ENCODE measurements at places on chromosomes 3 and 15.
A peak's percentile ranks its signal among the peaks of the same experiment; 100 is the strongest.

DNA sequence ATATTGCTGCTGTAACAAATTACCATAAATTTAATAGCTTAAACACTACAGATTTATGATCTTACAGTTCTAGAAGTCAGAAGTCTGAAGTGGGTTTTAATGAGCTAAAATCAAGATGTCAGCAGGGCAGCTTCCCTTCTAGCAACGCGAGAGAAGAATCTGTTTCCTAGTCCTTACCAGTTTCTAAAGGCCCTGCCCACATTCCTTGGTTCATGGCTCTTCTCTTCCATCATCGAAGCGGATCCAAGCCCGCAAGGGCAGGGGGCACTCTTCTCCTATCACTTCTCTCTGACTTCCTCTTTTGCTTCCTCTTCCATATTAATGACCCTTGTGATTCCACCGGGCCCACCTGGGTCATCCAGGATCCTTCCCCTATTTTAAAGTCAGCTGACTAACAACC, 16.1 kb downstream of the MINDY4B start:
- no peak for DNase-seq

- DNase-seq, result peak; percentile 40
Observed at GRCh38 chr3:155805204-155805801, 775 bp downstream of the C3orf33 start.

DNA sequence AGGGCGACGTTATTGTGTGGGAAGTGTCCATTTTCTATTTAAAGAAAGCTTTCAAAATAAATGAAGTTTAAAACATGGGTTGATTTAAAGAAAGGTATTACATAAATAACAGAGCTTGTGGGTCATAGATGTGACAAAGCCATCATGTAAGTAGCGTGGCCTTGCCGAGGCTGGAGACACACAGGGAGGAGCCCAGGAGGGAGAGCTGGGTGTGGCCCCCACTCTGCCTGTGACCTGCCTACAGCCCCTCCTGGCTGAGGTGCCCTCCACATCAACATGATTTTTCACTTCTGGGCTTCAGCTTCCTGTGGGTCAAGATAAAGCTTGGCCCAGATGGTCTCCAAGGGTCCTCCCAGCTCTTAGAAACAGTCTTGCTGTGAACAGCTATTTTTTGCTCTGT, 12.5 kb upstream of the MGLL start:
- DNase-seq, result no peak

DNA sequence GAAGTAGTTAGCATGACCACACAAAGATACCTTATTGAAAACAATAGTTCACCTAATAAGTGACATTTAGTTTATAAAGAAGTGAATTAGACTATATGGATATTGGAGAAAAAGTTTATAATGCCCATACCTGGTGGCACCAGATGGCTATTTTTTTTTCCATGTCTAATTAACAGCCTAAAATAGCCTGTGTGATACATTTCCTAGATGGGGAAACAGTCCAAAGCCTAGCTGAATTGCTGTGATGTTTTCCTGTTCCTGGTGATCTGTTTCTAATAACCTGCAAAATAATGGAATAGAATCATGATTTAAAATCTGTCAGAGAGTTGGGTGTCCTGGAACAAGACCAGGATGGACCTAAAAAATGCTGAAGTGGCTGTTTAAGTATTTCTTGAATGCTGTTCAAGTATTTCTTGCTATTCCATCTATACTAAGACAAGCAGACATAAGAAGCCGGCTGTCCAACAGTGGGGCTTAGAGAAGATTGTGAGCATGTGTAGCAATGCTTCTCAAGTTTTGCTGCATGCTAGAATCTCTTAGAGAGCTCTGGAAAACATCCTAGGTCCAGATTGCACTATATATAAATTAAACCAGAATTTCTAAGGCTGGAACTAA, 31.3 kb downstream of the LRRC3B start:
- no peak for DNase-seq

- no peak for DNase-seq
Observed at GRCh38 chr15:52524223-52525136, 4.2 kb downstream of the MYO5A start.

GRCh38 chr15:78437107-78437761, 782 bp upstream of the IREB2 start:
- DNase-seq, result no peak

DNA sequence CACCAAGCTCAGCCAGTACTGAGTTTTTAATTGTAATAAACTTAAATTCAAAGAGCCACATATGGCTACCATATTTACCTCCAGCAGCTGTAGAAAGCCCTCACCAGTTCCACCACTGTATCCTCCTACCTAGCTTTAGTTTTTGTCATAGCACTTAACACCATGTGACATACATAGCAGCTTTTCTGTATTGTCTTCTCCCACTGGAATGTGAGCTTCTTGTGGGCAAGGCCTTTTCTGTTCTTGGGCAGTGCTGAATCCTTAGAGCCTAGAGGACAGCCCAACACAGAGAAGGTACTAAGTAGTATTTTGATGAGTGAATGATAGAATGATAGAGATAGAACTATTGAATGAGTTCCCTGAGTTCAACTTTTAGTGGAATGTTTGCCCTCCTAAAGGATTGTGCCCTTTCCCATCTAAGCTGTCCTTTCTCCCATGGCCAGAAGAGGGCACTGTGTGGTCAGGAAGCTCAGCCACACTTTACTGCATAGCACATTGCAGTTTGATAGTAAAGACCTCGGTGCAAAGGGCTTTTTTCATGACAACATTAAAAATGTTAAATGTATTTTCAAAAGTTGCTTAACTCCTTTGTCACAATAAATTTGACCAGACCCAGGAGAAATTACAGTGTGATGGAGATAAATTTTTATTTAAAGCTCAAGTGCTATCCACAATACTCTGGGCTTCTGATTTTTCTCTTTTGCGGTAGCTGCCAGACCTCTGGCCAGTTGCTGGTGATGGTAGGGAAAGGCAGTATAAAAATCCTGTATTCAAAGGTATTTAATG, 115.8 kb downstream of the GHSR start:
- DNase-seq, result peak; percentile 68

DNA sequence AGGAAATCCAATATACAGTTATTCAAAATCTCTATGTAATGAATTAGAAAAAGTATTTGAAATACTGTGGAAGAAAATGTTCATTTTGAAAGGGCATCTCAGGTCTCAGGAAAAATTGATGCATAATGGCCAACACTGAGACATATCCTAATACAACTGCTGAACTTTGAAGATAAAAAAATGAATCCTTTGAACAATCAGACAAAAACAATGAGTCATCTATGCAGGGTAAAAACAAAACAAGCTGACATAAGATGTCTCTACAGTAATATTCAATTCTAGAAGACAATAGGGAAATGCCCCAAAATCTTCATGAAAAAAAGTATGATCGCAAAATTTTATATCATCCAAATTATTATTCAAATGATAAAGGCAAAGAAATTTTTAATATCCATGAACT, 34.0 kb upstream of the ZNF280D start:
- DNase-seq, result peak; percentile 34

DNA sequence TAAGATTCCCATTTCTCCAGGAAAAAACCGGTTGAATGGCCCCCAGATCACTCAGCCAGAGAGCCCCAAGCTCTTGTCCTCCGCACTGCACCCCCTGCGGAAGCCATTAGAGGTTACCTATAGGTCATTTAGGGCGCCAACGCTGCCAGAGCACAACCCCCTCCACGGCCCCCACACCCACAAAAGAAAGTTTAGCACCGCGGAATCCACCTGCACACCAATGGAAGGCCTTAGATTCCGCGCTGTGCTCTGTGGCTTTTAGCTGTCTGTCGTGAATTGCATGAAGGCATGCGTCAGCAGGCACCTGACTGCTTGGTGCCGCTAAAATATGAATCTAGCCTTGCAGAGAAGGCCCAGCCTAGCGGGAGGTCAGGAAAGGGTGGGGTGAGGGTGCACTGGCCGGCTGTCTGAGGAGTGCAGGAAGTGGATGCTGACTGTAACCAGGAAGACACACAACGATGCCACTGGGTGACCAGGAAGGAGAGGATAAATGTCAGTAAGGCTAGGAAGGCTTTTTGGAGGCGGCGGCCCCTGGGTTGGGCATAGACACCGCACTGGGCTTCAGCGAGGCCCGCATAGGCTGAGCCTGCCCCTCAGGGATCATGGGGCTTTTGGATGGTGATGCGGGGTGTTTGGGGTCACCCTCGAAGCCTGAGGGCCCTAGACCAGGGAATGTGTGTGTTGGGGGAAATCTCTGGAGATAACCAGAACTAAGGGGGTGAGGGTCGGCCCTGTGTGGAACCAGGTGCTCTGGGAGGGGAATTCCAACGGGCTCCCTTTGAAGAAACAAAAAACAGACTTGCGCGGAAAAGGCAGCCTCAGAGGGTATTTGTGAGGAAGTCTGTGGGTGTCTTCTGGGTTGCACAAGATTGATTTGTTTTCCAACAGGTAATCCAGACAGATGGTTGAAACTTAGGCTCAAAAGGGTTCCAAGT, 976 bp upstream of the NUP210 start:
- no peak for DNase-seq

GRCh38 chr3:196995027-196995426, 26.4 kb upstream of the PIGZ start:
- DNase-seq, result no peak

- DNase-seq, result no peak
Observed at GRCh38 chr3:119160361-119160760, 13.0 kb upstream of the UPK1B start.

GRCh38 chr15:47618241-47618640, 99.1 kb upstream of the SEMA6D start:
- DNase-seq, result no peak

- no peak for DNase-seq
Observed at GRCh38 chr3:138943724-138944653, 2.9 kb downstream of the FOXL2 start.

DNA sequence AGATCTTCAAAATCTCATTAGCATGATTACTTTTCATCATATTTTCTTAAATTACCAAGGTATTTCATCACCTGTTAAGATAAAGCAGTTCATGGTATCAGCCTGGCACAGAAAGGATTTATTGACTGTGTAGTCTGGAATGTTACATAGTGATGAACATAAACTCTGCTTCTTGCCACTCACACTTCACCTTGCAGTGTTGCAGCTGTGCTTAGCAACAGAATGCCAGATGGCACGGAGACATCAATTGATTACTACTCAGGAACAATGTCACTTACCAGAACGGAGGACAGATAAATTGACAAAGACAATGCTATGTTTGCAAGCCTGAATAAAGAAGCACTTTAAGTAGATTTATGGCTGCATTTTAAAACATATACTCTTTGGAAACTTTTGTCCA, 15.0 kb upstream of the BCHE start:
- no peak for DNase-seq

GRCh38 chr3:137854533-137855261, 90.6 kb downstream of the SOX14 start:
- DNase-seq, result no peak

- DNase-seq, result no peak
Observed at GRCh38 chr3:60919296-60919695, 332.0 kb downstream of the FHIT start.

DNA sequence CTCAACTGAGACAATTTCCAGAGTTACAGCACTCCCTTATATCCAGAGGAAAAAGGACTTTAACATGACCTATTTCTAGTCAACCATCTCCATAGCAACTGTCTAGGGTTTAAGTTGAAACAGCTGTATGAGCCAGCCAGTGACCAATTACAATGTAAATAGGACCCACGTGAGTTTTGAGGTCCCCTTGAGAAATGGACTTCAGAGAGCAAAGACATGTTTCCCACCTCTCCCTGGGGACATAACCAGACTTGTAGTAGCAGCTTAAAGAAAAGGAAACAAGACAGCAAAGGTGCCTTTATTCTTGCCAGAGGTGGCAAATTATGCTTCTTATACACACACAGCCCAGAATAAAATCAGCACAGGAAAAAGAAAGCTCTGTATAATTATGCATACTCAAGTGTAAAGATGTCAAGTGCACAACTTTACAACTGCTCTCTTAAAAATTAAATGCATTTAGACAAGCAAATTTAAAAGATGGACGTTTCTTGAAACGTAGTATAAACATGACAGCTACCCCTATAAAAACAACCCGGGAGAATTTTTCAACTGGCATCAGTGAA, 40.2 kb downstream of the SUMF1 start:
- DNase-seq, result peak; percentile 85

- DNase-seq, result no peak
Observed at GRCh38 chr3:18740631-18741583, 315.8 kb upstream of the SATB1 start.
